ENCODE measurements at places on chromosomes 16 and 17.
A peak's percentile ranks its signal among the peaks of the same experiment; 100 is the strongest.

DNA sequence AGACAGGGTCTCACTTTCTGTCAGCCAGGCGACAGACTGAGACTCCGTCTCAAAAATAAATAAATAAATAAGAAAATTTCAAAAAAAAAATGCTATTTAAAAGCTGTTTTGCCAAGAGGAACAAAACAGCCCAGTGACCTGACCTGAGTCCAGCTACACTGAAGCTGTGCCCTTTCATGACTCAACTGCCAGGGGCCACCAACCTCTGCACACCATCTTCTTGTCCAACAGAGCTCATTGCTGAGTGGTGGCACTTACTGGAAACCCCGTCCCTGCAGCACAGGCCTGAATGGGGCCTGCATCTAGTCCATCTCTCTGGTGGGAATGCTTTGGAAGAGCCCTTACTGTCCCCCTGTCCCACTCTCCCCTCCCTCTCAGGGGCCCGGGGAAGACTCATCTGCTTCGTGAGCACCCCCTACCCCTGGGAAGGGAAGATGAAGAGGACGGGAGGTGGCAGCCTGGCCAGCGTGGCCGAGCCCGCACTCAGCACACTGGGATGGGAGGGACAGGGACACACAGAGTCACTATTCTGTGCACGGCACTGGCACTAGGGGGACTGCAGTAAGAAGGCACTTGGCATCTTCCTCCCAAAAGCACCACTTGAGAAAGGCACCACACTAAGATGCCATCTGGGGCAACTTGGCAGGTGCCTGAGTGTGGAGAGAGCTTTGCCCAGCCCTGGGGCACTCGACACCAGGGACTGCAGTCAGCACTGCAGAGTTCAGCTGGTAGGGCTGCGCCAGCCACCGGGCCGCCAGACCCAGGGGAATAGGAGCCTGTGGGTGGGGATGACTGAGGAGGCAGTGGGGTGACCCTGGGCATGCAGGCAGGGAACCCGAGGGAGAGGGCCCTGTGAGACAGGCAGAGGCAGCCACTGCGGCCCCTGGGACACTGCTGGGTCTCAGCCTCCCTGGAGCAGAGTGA, 13.5 kb downstream of the FBXO31 start:
- DNase-seq, result no peak

GRCh38 chr17:36600465-36600864, 918 bp upstream of the MRM1 start:
- no peak for DNase-seq

GRCh38 chr16:79848719-79849118, 248.2 kb upstream of the MAF start:
- no peak for DNase-seq

DNA sequence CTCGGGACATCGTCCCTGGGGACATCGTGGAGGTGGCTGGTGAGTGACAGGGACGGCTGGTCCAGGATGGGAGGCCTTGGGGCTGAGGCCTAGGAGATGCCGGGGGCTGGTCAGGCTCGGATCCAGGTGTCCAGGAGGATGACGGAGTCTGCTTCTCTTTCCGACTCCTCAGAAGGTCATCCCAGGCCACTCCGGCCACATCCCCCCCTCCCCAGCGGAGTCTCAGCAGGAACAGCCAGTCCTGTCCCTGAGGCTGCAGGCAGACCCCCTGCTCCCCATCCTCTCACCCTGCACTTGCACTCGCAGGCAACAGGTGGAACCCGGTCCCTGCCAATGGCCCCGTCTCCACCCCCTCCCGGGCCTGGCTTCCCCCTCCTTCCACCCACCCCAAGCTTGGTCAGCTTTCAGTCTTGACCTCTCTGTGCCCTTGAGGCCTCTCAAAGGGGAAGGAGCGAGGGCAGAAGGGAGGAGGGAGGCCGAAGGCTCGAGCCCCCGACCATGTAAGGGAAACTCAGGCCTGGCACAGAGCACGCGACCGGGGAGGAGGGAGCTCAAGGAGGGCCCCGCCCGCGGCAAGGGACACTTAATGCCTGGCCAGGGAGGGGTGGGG, 4.4 kb downstream of the ATP2A1 start:
- no peak for DNase-seq

- peak; percentile 67 for DNase-seq
Observed at GRCh38 chr17:1783834-1784611, 22.2 kb downstream of the SERPINF1 start.

DNA sequence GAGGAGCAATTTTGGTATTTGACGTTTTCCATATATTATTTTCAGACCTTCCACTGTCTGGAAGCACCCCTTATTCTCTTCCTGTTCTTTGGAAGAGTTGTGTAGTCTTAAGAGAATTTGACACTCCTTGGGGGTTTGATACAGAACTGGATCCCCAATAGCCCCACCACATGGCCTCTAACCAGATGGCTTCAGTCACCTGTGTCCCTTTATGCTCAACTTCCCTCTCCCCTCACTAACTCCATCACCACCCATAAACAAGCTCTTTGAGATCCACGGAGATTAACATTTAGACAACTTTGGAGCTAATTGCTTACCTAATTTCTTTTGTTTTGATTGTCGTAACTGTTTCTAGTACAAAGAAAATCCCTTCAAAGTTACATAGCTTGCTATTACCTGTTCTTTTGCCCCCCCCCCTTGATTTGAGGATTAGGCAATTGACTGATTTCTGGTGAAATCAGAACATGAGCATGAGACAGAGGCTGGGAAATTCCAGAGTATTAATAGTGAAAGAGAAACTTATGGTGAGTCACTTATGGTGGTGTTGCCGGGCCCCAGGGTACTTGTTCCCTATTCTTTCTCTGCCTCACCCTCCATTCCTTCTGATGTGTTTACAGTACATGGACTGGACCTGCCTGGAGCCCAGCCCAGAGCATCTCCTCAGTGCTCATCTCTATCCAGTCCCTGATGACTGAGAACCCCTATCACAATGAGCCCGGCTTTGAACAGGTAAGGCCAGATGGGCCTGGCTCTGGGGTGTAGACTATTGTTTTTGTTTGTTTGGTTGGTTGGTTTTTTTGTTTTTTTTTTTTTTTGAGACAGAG, 7.5 kb downstream of the UBE2Z start:
- peak; percentile 70 for DNase-seq

- DNase-seq, result no peak
Observed at GRCh38 chr16:85195900-85196772, 83.9 kb upstream of the CIBAR2 start.

GRCh38 chr17:41784207-41784744, 2.2 kb downstream of the JUP start:
- peak; percentile 23 for DNase-seq

GRCh38 chr16:9370061-9370491, 278.6 kb downstream of the HAPSTR1 start:
- no peak for DNase-seq

GRCh38 chr17:72884066-72884465, 208.4 kb downstream of the SLC39A11 start:
- DNase-seq, result no peak

- DNase-seq, result no peak
Observed at GRCh38 chr16:86374603-86375130, 135.7 kb upstream of the FOXF1 start.

DNA sequence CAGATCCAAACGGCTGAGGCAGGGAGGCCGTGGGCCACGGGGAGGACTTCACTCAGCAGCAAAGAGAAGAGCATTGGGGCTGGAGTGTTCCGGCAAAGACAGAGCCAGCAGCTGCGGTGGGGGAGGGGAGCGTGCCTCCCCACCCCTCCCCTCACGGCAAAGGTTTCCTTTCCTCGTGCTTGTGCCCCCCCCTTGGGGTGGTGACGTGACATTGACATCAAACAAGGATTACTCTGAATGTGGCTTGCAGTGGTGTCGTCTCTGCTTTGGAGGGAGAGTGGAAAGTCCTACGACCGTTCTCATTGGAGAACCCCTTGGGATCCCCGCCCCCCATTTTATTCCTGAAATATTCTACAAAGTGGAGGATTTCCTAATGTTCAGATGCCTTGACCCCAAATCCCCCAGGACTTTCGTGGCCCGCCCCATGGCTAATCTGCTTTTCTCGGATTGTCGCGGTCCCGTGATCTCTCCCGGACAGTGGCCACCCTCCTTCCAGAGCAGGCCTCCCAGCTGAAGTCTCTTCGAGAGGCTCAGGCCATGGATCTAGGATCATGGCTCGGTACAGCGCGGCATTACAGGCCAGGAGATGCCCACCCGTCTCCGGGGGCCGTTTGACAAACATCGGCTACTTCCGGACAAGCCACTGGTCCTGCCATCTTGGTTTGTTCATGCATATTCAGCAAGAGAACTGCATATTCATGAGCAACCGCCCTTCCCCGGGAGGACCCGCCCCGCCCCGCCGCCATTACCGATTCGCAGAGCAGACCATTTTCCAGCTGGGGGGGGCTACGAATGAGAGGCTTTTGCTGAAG, 705 bp upstream of the POLR2A start:
- peak; percentile 84 for DNase-seq

GRCh38 chr17:35568561-35568960, 7.9 kb upstream of the SLFN14 start:
- DNase-seq, result peak; percentile 35

GRCh38 chr17:71032746-71033273, 863.5 kb downstream of the KCNJ2 start:
- DNase-seq, result no peak

DNA sequence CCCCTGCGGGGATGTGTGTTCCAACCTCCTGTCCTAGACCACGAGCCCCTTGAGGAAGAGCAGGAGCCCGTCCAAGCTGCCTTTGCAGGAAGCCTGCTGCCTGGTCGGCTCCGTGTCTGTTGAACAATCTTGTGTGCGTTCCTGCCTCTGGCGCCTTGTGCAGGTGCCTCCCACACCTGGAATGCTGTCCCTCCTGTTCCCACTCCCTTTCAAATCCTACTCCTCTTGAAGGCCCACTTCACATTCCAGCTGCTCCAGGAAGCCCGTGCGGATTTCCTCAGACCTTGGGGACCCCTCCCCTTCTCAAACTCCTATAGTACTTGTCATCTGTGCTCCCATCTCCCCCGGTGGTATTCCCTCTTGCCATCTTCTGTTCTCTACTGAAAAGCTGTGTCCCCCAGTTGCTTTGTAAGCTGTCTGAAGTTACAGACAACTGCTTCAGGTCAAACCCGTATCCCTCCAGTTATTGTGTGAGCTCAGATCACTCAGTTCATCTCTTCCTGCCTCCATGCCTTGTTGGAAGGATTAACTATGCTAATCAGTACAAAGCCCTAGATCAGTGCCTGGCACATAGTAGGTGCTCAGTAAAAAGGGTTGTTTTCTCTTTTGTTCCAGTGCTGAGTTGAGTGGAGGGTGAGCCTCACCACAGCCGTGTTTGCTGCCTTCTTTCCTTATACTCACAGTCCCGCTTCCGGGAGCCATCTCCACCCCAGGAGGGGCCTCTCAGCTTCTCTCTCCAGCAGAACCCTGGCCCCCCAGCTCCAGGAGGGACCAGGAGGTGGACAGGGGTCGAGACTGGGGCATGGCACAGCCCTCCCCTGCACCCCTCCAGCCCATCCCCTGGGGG, 241.8 kb upstream of the CIBAR2 start:
- no peak for DNase-seq

GRCh38 chr17:78558181-78558850, 18.9 kb downstream of the DNAH17 start:
- no peak for DNase-seq

GRCh38 chr16:69404275-69404805, 18.5 kb upstream of the TERF2 start:
- peak; percentile 32 for DNase-seq

DNA sequence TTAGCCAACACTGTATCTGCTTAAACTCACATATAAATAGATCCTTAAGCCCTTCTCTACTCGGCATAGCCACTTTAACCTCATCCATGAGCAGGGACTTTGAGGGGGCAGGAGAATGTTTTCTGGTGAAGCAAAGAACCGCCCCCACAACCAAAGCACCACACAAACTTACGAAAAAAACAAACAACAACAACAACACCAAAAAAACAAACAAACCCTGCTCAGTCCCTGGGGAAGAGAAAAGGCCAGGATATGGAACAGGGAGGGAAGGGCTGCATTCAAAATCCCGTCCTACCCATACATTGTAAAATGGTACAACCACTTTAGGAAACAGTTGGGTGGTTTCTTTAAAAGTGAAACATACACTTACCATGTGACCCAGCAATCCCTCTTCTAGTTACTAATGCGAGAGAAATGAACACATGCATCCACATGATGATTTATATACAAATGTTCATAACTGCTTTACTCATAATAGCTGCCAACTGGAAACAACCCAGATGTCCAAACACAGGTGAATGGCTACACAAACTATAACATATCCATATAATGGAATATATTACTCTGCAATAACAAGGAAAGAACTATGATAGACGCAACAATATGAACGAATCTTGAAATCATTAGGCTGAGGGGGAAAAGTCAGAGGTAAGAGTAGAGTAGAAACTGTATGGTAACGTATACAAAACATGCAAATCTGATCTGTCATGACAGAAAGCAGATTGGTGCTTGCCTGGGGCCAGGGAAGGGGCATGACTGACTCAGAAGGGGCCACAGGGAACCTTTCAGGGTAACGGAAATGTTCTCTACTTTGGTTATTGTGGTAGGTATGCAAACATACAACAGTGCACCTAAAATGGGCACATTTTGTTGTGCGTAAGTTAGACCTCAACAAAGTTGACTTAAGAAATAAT, 37.7 kb upstream of the TOB1 start:
- no peak for DNase-seq

DNA sequence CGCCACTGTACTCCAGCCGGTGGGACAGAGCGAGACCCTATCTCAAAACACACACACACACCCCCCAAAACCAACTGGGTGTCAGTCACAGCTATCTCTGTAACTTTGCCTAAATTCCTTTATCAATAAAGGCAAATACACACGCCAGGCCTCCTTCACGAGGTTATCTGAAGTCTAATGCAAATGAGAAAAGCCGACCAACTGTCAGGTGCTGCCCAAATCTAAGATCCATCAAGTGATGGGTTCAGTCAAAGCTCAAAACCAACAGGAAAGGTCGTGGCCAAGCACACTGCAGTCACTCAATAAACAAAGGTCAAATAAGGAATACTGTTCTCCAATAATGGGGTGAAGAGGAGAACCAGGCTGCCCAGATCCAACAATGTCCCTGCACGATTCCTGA, 1.1 kb downstream of the ANKFY1 start:
- DNase-seq, result no peak

DNA sequence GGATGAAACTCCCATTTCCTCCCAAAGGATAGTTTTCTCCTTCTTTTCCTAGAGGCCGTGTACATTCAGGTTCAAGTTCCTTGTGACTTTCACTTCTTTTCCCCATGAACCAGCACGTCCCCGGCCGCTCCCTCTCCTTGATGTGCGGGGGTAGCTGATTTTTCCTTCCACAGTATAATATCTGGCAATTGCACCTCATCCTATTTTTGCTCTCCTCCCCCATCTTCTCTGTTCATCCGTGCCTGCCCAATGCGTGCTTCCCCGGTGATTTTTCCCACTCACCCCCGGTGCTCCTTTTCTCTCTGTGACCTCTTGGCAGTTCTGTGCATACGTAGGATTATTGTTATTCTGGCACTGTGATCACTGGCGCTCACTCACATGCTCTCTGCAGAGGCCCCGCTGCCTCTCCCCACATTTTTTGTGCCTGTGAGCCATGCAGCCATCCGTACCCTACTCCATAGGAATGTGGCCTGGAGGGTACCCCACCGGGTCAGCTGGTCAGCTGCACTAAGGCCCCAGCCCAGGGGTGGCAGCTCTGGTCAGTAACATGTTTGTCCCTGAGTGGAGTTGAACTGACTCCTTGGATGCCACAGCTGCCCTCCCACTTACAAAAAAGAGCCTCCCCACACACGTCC, 100.0 kb downstream of the NTN1 start:
- DNase-seq, result no peak
